ENCODE measurements at places on chromosomes 6 and 20. TPM values are rescaled to one million over a fixed set of nuclear protein-coding genes. Genes with fewer than 3 reads are reported as not detected.

The GNAS-AS1 gene
- total RNA-seq: 0.11 TPM

GRCh38 chr6:43812850-43813578 is 43.0 kb downstream of the VEGFA start:
- no peak for DNase-seq
- H3K36me3 ChIP-seq: no peaks in the 10 kb centered on the region
- H3K27ac ChIP-seq: no peak overlapping the region
- no peaks in the 10 kb centered on the region for H3K27me3 ChIP-seq
- H3K4me1 ChIP-seq: no peaks in the 10 kb centered on the region

GRCh38 chr6:112065426-112065986 is 11.6 kb downstream of the CCN6 start:
- DNase-seq: no peak
- H3K27me3 ChIP-seq: no peaks in the 10 kb centered on the region
- H3K4me3 ChIP-seq: no peak overlapping the region
- peaks cover 3% of the 10 kb centered on the region for H3K36me3 ChIP-seq
- H3K4me1 ChIP-seq: peaks cover 10% of the 10 kb centered on the region

The CLPSL1 gene
- not detected for total RNA-seq

The PLTP gene
- 56.6 TPM for total RNA-seq

The MEI4 gene
- total RNA-seq: not detected

- no peaks in the 10 kb centered on the region for H3K36me3 ChIP-seq
- H3K4me3 ChIP-seq: no peak overlapping the region
- H3K27me3 ChIP-seq: no peaks in the 10 kb centered on the region
- H3K27ac ChIP-seq: no peak overlapping the region
- DNase-seq: no peak
These were observed 395.0 kb downstream of the CDKAL1 start for GRCh38 chr6:20929283-20929682.

DNA sequence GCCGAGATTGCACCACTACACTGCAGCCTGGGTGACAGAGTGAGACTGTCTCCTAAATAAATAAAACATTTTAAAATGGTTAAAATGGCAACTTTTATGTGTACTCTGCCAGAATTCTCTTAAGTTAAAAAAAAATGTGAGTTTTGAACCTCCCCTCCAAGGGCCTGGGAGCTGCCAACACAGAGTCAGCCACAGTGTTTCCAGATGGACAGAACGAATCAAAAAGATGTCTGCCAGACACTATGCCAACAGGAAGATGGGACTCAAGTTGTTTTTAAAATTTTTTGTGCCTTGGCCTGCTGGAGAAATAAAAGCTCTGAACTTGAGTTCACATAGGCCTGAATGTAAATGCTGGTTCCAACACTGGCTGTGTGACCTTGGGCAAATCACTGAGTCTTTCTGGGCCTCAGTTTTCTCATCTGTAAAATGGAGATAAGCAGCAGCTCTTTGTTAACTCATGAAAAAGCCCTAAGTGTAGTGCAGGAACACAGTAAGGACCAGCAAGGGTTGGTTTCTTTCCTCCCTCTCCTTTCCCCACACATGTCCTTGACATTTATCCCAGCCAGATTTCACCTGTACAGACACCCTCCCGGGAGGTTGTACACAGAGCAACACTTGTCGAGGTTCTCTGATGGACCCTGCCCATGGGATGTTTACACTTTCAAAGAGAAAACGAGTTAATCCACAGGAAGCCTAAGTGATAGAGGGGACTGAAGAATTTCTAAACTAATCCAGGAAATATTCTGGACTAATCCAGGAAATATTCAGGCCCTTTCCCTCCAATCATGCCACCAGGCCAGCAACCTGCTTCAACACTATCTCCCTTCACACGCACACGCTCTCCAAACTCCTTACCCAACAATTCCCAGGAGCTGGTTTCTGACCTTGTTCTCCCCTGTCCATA is 35.0 kb downstream of the MRPL14 start:
- DNase-seq: no peak
- no peaks in the 10 kb centered on the region for H3K4me1 ChIP-seq
- peaks cover 3% of the 10 kb centered on the region for H3K36me3 ChIP-seq
- no peak overlapping the region for H3K27ac ChIP-seq
- H3K27me3 ChIP-seq: no peaks in the 10 kb centered on the region

DNA sequence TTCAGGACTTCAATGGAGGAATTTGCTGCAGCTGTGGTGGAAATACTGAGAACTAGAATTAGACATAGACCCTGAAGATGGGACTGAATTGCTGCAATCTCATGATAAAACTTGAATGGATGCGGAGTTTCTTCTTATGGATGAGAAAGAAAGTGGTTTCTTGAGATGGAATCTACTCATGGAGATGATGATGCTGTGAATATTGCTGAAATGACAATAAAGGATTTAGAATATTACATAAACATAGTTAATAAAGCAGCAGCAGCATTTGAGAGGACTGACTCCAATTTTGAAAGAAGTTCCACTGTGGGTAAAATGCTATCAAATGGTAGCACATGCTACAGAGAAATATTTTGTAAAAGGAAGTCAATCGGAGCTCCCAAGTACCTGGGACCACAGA is 264.6 kb downstream of the UBE3D start:
- H3K27me3 ChIP-seq: no peaks in the 10 kb centered on the region
- DNase-seq: no peak
- H3K27ac ChIP-seq: no peak overlapping the region

DNA sequence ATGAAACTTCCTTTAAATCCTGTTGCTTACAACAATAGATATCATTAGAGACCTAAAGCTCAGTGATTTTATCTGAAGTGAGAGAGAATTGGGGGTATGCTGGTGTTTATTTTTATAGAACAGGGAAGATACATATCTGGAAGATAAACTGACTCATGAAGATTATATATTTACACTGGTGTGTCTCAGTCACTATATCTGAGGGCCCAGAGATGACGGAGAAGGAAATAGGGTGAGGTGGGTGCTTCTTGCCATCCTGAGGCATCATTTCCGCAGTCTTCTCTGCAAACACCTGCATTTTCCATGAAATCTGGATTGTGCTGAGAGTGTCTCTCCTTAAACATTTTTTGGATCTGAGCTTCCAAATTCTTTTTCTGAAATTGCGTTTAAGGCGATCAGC is 5.9 kb upstream of the PLCB1 start:
- H3K36me3 ChIP-seq: no peaks in the 10 kb centered on the region
- no peak overlapping the region for H3K27ac ChIP-seq
- H3K4me3 ChIP-seq: no peak overlapping the region
- DNase-seq: peak; percentile 37
- H3K27me3 ChIP-seq: peaks cover 48% of the 10 kb centered on the region

DNA sequence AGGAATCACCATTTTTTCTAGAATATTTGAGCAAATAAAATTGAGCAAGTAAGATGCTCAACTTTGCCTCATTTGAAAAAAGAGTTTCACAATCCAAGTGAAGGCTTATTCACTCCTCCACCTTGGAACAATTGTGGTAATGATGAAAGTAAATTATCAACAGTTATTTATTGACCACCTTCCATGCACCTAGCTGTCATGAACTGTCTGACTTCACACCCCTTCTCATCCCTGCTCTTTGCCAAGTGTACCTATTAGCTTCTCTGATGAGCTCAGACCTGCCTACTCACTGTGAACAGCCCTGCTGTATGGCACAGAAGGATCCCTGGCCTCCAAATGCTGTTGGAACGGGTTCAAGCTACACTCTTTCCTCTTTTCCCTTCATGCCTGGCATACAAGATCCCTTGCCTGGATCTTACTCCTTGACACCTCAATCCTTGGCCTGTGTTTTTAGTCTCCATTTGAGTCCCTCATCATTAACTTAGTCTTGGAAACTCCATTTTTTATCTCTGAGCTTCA is 99.0 kb upstream of the PREP start:
- H3K27me3 ChIP-seq: no peaks in the 10 kb centered on the region
- DNase-seq: no peak
- H3K4me3 ChIP-seq: no peak overlapping the region

DNA sequence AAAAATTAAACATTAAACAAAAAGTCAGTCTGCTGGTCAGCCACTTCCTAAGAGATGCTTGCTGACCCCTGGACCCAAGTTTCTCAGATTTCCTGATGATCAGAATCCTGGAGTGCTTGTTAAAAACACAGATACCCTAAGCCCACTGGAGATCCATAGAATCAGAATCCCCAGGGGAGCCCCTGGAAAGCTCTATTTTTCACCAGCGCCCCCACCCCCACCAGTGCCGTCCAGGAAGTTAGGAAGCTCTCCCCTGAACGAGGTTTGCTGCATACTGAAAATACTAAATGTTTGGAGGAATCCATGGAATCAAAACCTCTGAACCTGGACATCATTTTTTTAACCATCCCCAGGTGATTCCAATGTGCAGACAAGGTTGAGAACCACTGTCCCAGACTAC is 69.2 kb downstream of the BFSP1 start:
- DNase-seq: no peak
- H3K27ac ChIP-seq: no peak overlapping the region
- H3K36me3 ChIP-seq: no peaks in the 10 kb centered on the region
- no peak overlapping the region for H3K4me3 ChIP-seq
- peaks cover 56% of the 10 kb centered on the region for H3K27me3 ChIP-seq

The CST9L gene
- not detected for total RNA-seq

GRCh38 chr6:4935975-4936680 is 67.7 kb downstream of the RPP40 start:
- no peak overlapping the region for H3K4me3 ChIP-seq
- DNase-seq: no peak

Measured in PC-3 (cell line).